ENCODE measurements at places on chromosomes 5 and 9.

- DNase-seq, result no peak
Measured at GRCh38 chr9:128940946-128941755, 6.3 kb downstream of the DOLK start.

DNA sequence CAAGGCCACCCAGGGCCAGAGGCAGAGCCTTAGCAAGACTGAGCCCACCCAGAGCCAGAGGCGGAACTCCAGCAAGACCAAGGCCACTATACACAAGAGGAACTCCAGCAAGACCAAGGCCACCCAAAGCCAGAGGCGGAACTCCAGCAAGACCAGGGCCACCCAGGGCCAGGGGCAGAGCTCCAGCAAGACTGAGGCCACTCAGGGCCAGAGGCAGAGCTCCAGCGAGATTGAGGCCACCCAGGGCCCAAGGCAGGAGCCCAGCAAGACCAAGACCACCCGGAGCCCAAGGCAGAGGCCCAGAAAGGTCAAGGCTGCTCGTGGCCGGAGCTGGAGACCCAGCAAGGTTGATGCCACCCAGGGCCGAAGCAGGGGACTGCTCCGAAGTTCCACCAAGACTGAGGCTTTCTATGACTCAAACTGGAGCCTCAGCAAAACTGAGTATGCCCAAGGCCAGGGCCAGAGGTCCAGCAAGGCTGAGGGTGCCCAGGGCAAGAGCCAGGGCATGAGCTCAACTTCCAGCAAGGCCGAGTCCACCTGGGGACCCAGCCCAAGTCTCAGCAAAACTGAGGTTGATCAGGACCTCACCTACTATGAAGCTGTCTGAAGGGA, 4.2 kb downstream of the TOR2A start:
- DNase-seq, result no peak

- no peak for DNase-seq
Measured at GRCh38 chr5:158977642-158978041, 122.1 kb downstream of the EBF1 start.

GRCh38 chr9:122445155-122445749, 32.5 kb downstream of the OR1J1 start:
- DNase-seq, result no peak

DNA sequence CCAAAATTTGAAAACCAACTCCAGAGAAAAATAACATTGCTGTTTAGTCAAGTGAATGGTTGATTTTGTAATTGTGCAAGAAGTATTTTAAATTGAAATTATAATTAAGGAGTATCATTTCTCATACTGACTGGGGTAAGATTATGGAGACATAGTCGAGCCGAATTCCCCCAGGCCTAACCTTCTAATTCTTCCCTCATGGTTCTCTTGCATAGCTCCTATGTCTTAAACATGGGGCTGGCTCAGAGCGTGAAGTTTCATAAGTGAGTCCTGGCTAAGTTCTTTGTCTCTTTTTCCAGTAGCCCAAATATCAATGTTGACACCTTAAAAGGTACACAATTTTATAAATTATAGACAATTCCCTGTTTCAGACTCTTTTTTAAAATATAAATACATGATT, 46.7 kb upstream of the ANXA1 start:
- DNase-seq, result no peak

GRCh38 chr5:139749242-139749641, 46.4 kb upstream of the PSD2 start:
- no peak for DNase-seq

- DNase-seq, result no peak
Measured at GRCh38 chr5:123208668-123209501, 119.8 kb downstream of the PRDM6 start.

DNA sequence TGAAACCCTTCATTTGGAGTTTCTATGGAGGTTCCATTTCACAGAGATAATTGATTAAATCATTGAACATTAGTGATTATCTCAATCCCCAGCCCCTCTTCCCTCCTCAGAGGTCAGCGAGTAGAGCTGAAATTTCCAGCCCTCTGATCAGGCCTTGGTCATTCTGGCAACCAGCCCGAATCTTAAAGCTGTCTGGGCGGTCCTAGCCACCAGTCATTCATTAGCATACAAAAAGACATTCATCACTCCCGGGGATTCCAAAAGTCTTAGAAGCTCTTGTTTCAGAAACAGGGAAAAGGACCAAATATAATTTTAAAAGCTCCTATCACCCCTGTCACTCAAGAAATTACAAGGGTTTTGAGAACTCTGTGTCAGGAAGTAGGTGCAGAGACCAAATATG, 41.3 kb downstream of the ZNF474 start:
- DNase-seq, result no peak

- DNase-seq, result no peak
Measured at GRCh38 chr9:3585606-3586005, 59.8 kb upstream of the RFX3 start.

- no peak for DNase-seq
Measured at GRCh38 chr9:109346904-109347303, 26.0 kb upstream of the EPB41L4B start.

Measured in bone marrow (tissue), 2 donors.